Heart left ventricle (tissue), 16 donors: ENCODE measurements at places on chromosomes 6 and 20. TPM values are rescaled to one million over a fixed set of nuclear protein-coding genes. Genes with fewer than 3 reads are reported as not detected.

The CENPW gene
- total RNA-seq, result 1.3 TPM

The THEMIS gene
- total RNA-seq, result not detected

DNA sequence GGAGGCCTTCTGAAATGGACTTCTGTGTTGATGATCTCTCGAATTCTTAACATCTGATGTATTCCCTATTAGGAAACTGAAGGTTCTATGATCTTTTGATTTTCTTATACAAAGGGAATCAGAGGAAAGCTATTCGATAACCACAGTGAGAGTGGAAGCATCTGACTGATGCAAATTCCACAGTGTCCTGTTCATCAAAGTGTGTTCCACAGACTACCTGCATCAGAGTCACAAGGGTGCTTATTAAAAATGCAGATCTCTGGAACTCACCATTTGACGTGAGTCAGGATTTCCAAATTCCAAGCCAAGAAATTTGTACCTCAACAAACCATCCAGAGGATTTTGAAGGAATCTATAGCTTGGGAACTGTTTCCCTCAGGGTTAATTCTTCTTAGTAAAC lies 4.4 kb upstream of the MEP1A start:
- DNase-seq, result no peak

DNA sequence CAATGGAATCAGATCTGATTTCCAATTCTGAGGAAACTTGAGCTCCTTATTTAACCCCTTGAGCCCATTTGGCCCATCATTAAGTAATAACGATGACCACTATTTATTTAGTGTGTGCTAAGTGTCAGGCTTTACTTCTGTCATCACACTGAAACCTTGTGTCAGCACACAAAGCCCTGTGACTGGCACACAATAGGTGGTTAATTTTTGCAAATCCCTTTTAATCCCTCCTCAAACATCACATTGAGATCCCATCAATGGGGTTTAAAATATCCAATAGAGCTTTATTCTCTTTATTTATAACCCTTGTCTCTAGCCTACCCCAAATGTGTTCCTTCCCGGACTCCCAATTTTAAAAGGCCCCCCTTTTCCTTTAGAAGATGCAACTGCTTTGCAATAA lies 656.8 kb upstream of the CHD6 start:
- DNase-seq, result no peak

GRCh38 chr6:73803562-73804241 lies 107.7 kb downstream of the CD109 start:
- no peak for DNase-seq
